ENCODE measurements at places on chromosomes 11 and 22. TPM values are rescaled to one million over a fixed set of nuclear protein-coding genes. Genes with fewer than 3 reads are reported as not detected.

Gene MYBPC3
- total RNA-seq, result not detected

Gene CD248
- total RNA-seq, result 1.3 TPM

Gene OR8D4
- total RNA-seq, result not detected

Gene BTG4
- not detected for total RNA-seq

Gene MUC5B
- not detected for total RNA-seq

Gene C11orf87
- not detected for total RNA-seq

Gene PRG2
- 0.25 TPM for total RNA-seq

Gene CABP4
- 3.1 TPM for total RNA-seq

Gene RFPL3
- not detected for total RNA-seq

Gene NLRP6
- total RNA-seq, result not detected

Gene P2RY6
- not detected for total RNA-seq

Gene APLNR
- total RNA-seq, result 11.5 TPM

Gene CD3D
- not detected for total RNA-seq

Gene BEST1
- total RNA-seq, result not detected

Gene ABCC8
- total RNA-seq, result not detected

Gene CRYBA4
- total RNA-seq, result not detected

Gene TMEM151A
- under 0.01 TPM for total RNA-seq

Gene MMP8
- not detected for total RNA-seq

Gene GLB1L3
- not detected for total RNA-seq

Gene GLYATL2
- not detected for total RNA-seq

Gene LDLRAD3
- total RNA-seq, result 6.5 TPM

Gene ALDH3B2
- not detected for total RNA-seq

Gene TTLL1
- 14.0 TPM for total RNA-seq

Gene IFITM10
- 0.25 TPM for total RNA-seq

Gene POTEH
- total RNA-seq, result not detected

Gene HOATZ
- total RNA-seq, result not detected

Gene SMIM35
- not detected for total RNA-seq

Gene TSGA10IP
- total RNA-seq, result not detected

Gene CALCA
- total RNA-seq, result not detected

Gene OR5AK2
- not detected for total RNA-seq

Gene LRRC74B
- not detected for total RNA-seq

Gene MAML2
- 3.2 TPM for total RNA-seq

Gene RRP7A
- 27.8 TPM for total RNA-seq

Gene DDIAS
- 5.7 TPM for total RNA-seq

Gene OR52N4
- total RNA-seq, result not detected

Gene RAPSN
- 0.32 TPM for total RNA-seq

Gene SMTN
- total RNA-seq, result 150 TPM

Gene FRMD8
- 53.9 TPM for total RNA-seq

Gene APOBEC3G
- 6.0 TPM for total RNA-seq

Gene ZDHHC5
- 41.2 TPM for total RNA-seq

Gene SCUBE2
- 4.4 TPM for total RNA-seq

Gene CSF2RB
- total RNA-seq, result 6.5 TPM

Gene KRTAP5-8
- not detected for total RNA-seq

Gene C11orf86
- total RNA-seq, result not detected

Gene CDC42EP2
- 8.7 TPM for total RNA-seq

Gene TMEM45B
- total RNA-seq, result 0.16 TPM

Gene DNAJB7
- total RNA-seq, result not detected

Gene TRIM22
- total RNA-seq, result 226 TPM

Gene MED17
- total RNA-seq, result 37.9 TPM

Gene VPREB3
- not detected for total RNA-seq

Gene CCDC81
- 0.32 TPM for total RNA-seq

Gene SHANK2
- under 0.01 TPM for total RNA-seq

Gene TMPRSS4
- not detected for total RNA-seq

Gene TXNRD2
- 70.9 TPM for total RNA-seq

Gene FREY1
- 0.49 TPM for total RNA-seq

Gene PATE2
- total RNA-seq, result not detected

Gene OR4D5
- total RNA-seq, result not detected

Gene OR51B5
- not detected for total RNA-seq
